Dermis microvascular lymphatic vessel endothelial cell (primary cell): ENCODE measurements at places on chromosomes 1 and 21. TPM values are rescaled to one million over a fixed set of nuclear protein-coding genes. Genes with fewer than 3 reads are reported as not detected.

- no peak for DNase-seq
These were observed 39.2 kb downstream of the MAPKAPK2 start for GRCh38 chr1:206723805-206724472.

- DNase-seq = no peak
These were observed 137.9 kb upstream of the EDN2 start for GRCh38 chr1:41622402-41622801.

DNA sequence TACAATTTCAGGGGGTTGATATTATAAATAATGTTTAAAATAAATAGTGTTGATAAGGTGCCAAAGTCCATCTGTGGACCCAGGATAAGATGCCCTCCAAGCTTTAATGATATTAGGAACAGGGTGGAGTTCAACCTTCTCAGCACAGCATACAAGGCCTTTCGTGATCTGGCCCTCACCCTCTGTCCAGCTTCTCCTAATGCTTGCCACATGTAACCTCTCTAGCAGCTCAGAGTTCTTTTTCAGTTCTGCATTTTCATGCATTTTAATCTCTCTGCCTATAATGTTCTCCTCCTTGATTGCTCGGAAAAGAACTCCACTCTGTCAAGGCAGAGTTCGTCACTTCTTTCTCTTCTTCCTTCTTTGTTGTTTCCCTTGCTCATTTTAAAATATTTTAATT is 21.4 kb upstream of the SMAP2 start:
- DNase-seq = no peak

- no peak for DNase-seq
These were observed 3.9 kb downstream of the OR2B11 start for GRCh38 chr1:247453997-247454396.

- no peak for DNase-seq
These were observed 36.8 kb downstream of the MAB21L3 start for GRCh38 chr1:116147972-116148371.

GRCh38 chr21:44854664-44855446 is 18.6 kb downstream of the PTTG1IP start:
- no peak for DNase-seq

- DNase-seq = no peak
These were observed 3.1 kb upstream of the SHISA4 start for GRCh38 chr1:201885531-201886075.

- DNase-seq = no peak
These were observed 42.3 kb downstream of the KRTAP10-1 start for GRCh38 chr21:44497703-44498126.

DNA sequence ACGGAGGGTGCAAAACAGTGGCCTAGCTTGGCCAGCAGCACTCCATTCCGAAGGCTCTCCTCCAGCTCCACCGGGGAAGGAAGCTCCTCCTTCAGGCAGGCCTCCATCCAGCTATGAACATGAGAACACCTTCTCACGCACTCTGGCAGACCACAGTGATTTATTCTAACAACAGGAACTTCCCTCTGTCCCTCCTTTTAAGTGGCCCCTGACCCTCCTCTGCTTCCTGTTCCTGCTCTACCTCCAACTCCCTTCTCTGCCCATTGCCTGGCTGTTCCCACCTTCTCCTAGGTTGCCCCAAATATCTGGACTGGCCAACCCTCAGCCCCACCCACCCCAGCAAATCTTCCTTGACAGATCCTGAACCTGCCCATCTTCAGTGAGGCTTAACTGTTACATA is 5.9 kb downstream of the IQGAP3 start:
- DNase-seq = no peak

- DNase-seq = no peak
These were observed 10.7 kb downstream of the HMGN2 start for GRCh38 chr1:26482921-26483320.

DNA sequence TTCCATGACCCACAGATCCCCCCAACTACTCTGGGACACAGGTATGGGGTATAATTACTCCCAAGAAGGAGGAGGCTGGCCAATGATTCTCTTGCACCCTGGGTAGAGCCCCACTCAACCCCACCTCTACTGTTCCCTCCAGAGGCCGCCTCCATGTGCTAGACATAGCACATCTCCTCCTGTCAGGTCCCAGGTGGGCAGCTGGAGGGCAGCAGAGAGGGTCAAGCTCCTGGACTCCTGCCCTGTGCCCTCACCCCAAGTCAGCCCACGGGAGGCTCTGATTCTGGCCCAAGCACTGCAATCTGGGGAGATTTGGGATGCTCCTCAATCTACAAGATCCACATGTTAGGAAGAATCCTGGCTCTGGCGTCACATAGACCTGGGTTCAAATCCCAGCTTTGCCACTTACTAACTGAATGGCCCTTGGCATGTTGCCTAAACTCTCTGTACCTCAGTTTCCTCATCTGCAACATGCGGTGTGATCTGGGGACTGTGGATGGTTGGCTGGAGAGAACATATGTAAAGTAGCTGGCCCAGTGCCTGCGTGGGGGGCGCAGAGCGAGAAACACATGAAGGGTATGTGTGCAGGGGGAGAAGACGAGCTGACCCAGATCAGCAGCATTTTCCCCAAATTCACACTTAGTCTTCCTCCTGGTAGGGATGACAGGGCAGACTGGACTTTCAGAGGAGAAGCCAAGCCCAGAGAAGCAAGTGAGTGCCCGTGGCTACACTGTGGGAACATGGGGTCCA is 23.2 kb downstream of the TNNT2 start:
- no peak for DNase-seq

DNA sequence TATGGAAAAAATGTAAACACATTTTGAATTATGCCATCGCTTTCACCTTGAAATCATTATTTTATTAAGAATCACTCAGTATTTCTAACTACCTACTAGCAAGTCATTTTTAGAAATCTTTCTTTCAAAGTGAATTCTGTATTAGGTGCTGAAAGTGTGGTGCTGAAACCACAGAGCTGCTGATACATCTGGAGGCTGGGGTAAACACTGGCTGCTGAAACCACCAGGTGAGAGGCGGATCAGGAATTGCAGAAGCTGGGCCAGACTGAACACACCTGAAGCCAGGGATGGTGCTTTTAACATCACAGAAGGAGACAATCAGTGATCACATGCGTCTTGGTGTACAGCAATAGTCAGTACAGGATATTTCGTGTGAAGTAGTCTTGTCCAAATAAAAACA is 42.2 kb upstream of the KCNE1 start:
- DNase-seq = no peak

DNA sequence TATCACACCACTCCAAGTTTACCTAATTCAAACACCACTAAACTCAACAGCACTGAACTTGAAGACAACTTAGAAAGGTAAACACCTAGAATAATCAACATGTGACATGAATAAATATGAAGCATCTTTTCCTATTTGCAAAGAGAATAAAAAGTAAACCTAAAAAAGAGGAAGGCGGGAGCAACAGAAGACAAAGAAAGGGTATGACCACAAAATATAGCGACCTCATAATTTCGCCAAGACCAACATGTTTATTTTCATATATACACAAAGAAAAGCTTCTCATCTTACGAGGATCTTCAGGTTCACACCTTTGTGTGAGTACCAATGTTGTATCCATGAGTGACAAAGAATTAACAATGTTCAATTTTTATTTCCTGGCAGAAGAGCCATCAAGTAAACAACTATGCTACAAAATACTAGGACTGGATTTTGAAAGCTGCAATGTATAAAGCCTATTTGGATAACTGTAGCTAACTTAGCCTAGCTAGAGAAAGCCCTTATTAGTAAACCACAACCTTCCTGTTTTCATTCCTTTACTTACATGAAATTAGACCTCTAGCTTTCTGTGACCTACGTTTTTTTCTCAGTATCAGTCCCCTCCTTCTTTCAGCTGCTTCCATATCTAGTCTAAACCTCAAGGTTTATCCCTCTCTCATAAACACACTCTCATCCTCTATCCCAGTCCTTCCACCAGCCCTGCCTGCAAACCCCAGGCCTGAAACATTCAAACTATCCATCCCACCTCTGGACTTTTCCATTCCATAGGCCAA is 21.3 kb upstream of the PHTF1 start:
- DNase-seq = no peak

- DNase-seq = no peak
These were observed 24.4 kb upstream of the DOCK7 start for GRCh38 chr1:62712336-62713243.

GRCh38 chr1:50516056-50516455 is 92.8 kb upstream of the DMRTA2 start:
- no peak for DNase-seq

- no peak for DNase-seq
These were observed 42.6 kb downstream of the PKN2 start for GRCh38 chr1:88726697-88727096.

GRCh38 chr21:45555251-45555556 is 13.0 kb upstream of the SLC19A1 start:
- DNase-seq = no peak

GRCh38 chr1:182484067-182484466 is 34.1 kb downstream of the RGSL1 start:
- DNase-seq = no peak

- DNase-seq = no peak
These were observed 339.5 kb downstream of the PLA2G4A start for GRCh38 chr1:187168297-187168696.

GRCh38 chr1:11648039-11648438 is 6.2 kb downstream of the FBXO2 start:
- no peak for DNase-seq

DNA sequence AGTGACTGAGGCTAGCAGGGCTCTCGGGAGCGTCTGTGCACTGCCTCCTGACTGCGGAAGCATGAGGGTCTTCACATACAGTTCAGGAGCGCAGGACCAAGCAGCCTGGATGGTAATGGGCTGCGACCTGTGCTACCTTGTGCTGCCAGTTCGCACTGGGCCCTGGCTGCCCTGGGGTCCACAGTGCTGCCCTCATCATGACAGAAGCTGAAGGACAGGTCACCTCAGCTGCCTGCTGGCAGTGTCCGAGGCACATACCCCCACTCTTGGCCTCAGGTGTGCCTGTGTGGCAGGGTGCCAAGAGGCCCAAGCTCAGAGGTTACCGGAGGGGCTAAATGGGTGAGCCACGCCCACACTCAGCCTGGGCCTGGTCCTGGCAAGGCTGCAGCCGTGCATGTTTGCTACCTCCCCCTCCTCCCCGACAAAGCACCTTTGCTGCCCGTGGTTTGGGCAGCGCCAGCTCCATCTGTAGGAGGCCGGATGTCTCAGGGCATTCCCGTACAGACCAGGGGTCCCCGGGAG is 4.4 kb downstream of the JMJD4 start:
- DNase-seq = no peak

GRCh38 chr1:104797982-104798381 is 1048.3 kb downstream of the AMY1C start:
- no peak for DNase-seq

GRCh38 chr1:180261030-180261429 is 31.0 kb downstream of the LHX4 start:
- DNase-seq = no peak

GRCh38 chr1:234217316-234217840 is 155.9 kb upstream of the COA6 start:
- DNase-seq = no peak

- no peak for DNase-seq
These were observed 254.7 kb downstream of the LRRIQ3 start for GRCh38 chr1:73943270-73943669.

DNA sequence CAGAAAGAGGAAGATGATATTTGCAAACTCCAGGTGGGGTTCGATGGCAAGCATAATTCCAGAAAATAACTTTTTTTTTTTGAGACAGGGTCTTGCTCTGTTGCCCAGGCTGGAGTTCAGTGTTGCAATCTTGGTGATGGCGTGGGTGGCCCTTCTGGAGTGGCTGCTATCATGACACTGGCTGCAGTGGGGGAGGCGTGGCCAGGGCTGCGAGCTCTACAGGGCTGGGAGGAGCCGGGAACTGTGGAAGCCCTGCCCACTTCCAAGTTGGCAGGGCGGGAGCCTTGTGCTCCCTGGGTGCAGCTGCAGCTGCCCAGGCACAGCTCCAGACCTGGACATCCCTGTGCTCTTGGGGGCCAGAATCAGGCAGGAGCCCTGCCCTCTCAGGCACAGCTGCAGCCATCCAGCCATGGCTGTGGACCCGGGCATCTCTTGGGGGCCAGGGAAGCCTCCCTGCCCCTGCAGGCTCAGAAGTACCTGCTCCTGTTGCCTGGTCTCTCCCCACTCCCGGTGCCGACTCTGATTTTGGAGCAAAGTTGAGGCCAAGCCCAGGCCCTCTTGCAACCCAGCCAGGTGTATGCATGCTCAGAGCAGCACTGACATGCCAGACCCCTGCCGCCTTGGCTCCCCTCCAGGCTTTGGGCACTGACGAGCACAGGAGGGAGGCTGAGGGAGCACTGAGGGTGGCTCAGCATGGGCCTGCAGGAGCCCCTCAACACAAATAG is 7.2 kb upstream of the BCL10 start:
- no peak for DNase-seq

DNA sequence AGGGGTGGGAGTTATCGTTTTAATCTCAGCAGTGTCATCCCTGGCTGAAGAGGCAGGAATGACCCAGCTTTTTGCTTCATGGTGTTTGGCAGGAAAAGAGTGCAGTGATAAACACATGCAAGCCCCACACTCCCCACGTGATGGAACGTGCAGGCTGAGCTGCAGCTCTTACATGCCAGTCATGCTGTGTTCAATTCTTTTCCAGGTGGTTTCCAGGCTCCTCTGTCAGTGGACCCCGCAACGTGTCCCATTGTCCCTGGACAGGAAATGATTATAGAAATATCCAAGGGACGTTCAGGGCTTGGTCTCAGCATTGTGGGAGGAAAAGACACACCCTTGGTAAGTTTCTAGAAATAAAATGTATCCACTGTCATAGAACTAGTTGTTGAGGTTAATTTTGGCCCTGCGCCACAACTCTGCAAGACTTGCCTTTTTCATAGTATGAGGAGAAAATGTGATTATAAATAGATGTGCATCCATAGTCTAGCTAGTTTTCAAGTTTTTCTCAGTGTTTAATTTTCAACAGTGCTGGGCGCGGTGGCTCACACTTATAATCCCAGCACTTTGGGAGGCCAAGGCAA is 110.2 kb upstream of the L1TD1 start:
- DNase-seq = peak; percentile 44

GRCh38 chr21:26144031-26144430 is 26.5 kb downstream of the APP start:
- no peak for DNase-seq

The RPTN gene
- not detected in 2 replicates for total RNA-seq

The COL9A2 gene
- total RNA-seq = 0.39 and 0.51 TPM in 2 replicates

The C1QB gene
- not detected in 2 replicates for total RNA-seq

The LCE2B gene
- total RNA-seq = not detected in 2 replicates

The KRTAP13-1 gene
- not detected in 2 replicates for total RNA-seq

The ADCY10 gene
- under 0.01 and 0.13 TPM in 2 replicates for total RNA-seq

The TCP10L gene
- total RNA-seq = under 0.01 and 0.26 TPM in 2 replicates

The TPTE gene
- total RNA-seq = not detected in 2 replicates

The CD247 gene
- under 0.01 and 0.13 TPM in 2 replicates for total RNA-seq

The SMIM1 gene
- total RNA-seq = 0.39 and 0.51 TPM in 2 replicates

The YBX1 gene
- 498 and 513 TPM in 2 replicates for total RNA-seq

The C4BPA gene
- not detected in 2 replicates for total RNA-seq

The SV2A gene
- total RNA-seq = 1.3 and 3.5 TPM in 2 replicates

The RNU1-1 gene
- total RNA-seq = under 0.01 TPM in 2 replicates
